ENCODE measurements at places on chromosomes 7 and 10.

DNA sequence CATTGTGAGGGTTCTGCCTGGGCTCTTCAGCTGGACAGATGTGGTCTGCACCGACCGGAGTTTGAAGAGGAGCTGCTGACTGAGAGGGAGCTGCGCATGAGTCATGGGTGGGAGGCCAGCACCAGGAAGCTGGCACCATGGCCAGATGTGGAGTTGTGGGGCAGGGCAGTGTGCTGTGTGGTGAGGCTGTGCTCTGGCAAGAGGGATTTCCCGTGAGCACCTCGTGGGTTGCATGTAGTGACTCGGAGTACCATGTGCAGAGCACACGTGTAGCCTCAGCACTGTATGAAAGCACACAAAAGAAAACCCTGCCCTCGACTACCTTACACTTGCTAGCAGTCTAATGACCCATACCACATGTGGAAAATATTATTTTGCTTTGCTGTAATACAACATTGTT, 103.4 kb downstream of the WNT2 start:
- no peak for DNase-seq

DNA sequence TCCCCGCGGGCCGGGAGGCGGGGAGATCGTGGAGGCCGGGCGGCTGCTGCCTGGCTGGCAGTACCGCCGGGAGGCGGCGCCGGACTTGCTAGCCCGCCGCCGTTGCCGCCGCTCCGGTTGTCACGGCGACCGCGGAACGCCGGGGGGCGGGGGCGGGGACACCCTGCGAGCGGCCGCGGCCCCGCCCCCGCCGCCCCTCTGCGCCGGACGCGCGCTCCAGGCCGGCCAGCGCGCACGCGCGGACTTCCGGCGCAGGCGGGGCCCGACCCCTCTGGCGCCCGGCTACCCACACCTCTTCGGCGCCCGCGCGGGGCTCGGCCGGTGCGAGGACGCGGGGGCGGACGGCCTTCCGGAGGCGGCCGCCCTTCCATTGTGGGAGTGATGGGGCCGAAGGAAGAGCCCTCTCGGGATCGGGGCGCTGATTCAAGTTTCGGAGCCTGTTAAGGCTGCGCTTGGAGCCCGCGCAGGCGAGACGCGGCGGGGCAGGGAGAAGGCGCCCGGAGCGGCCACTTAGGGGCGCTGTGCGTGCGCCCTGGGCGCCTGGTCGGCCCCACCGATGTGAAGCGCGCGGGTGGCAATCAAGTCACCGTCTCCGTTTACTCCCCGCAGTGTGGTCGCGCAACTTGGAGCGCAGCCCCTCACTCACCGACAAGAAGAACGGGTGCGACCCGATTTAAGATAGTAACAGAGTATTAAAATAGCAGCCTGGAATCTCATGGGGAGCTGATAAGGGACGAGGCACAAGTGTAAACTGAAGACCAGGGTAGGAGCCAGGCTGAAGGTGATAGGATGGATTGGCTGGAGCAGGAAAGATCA, 449 bp upstream of the DPY19L1 start:
- peak; percentile 80 for DNase-seq

DNA sequence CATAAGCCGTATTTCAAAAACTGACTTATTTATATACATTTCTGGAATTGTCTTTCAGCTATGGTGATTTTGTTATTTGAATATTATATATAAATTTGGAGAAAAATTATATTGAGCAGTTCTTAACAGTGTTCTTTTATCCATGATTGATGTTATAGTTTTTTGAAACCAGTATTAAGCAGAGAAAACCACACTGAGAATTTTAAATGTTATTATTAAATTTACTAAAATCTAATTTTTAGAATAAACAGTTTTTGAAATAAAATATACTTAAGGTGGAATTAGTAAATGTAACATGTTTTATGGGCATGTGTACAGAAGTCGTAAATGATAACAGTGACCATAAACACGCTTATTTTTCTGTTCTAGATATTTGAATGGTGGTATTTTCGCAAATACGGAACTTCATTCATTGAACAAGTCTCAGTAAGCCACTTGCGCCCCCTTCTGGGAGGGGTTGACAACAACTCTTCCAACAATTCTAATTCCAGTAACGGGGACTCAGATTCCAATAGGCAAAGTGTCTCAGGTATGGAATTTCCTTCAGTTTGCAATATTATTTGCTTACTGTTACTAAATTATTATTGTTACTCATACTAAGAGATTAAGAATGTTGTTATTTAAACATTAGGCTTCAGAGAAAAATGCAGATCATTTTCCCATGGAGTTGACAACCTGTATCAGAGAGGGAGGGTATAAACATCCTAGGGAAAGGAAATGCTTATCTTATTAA, 166.1 kb downstream of the ST7 start:
- DNase-seq, result peak; percentile 56

DNA sequence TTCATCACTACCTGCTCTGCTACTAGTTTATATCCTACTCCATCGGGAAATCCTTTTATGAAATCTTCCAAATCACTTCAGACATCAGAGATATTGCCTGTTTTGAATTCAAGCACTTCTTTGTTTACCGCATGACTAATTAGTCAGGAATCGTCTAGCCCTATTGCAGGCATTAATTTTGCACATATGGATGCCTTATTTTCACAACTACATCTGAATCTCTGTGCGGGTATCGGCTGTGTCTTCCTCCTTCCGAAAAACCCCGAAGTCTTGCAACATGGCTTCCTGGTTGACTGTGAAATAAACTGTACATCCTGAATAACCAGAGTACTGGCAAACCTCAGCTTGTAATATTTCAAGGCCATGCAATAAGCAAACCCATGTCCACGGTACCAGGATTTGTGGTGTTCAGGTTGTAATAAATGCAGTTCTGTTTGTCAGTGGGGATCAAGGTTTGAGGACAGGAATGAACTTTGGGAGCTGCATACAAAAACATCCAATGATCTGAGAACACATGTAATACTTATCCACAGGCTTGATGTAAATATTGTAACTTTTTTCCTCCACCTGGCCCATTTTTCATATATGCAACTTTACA, 642.1 kb downstream of the PARD3 start:
- DNase-seq, result no peak

DNA sequence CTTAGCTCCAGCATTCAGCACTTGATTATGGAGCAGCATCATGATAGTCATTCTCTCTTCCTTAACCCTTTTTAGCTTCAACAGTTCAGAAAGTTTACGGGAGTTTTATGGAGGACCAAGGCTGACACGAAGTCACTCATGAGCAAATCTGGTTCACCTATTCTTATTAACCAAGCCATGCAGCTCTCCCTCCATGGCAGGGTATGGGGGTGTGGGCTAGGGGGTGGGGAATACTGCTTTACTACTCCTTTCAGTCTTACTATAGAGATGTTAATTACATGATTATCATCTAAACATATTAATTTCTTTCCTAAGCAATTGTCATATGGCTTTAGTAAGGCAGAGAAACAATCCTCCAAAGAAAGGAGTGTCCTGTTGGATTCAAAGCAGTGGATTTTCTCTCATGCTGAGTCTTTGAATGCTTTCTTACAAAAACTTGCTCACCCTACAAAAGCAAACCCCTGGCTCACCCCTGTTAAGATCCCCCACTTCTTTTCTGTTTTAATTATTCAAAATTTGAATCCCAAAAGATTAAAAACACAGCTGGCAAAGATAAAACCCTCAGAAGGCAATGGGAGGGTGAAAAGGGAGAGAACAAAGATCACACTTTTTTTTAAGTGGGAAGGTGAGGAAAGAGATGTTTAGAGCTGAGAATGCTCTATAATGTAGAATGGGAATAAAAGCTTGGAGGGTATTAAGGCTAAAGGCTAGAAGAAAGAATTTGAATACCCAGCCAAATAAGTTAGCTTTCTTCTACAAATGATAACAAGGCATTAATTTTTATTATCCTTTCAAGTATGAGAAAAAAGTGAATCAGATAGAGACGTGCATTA, 46.4 kb upstream of the SEMA3E start:
- no peak for DNase-seq

- DNase-seq, result peak; percentile 68
These were observed 24.2 kb downstream of the TACR2 start for GRCh38 chr10:69392481-69393000.

- DNase-seq, result no peak
These were observed 8.1 kb downstream of the PGAM1 start for GRCh38 chr10:97434055-97434454.

DNA sequence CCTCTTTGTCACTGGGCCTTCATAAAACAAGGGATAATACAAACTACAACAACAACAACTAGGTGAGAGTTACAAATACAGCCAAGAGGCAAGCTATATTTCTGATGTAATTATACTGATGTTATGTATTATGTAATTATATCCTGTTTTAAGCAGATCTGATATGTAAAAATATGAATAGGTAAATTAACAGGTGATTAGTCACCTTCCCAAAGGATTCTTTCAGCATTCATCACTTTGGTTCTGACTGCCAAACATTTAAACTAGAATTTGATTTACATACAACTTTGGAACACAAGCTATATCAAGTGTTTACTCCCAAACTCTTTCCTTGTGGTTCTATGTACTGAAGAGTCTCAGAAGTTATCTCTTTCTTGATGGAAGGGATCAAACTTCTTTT, 53.7 kb downstream of the BEND7 start:
- DNase-seq, result no peak

Data from stimulated activated CD4-positive, alpha-beta T cell treated with anti-CD3 and anti-CD28 coated beads, Interleukin-2, amount 100 ng/mL, for 4 hours (primary cell).